ENCODE measurements at places on chromosomes 4 and X.
A peak's percentile ranks its signal among the peaks of the same experiment; 100 is the strongest.

GRCh38 chrX:103329991-103330390, at the start of gene TCEAL7:
Gene TCEAL7, plus strand, starts transcription at chrX:103330239. Its CDS starts 1,165 bp downstream, at chrX:103331404.
- peak; percentile 14 for DNase-seq

GRCh38 chrX:39928704-39929378, 168.9 kb downstream of the BCOR start:
- no peak for DNase-seq

DNA sequence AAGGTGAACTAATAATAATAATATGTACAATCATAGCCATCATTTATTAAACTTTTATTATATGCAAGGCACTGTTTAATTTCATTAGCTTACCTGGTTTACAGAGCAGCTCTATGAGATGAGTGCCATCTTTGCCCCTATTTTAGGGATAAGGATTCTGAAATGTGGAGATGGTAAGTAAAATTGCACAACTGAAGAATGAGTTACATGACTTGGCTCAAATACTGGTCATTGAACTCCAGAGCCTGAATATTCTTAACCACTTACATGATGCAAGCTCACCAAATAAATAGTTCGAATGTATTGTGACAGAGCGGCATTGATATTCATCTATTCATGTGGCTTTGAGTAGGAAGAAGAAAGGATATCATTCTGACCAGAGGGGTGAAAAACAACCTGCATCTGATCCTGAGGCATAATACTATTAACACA, 11.7 kb downstream of the ALB start:
- no peak for DNase-seq

GRCh38 chr4:150283689-150284088, 205.4 kb downstream of the DCLK2 start:
- no peak for DNase-seq

- peak; percentile 68 for DNase-seq
Measured at GRCh38 chr4:1309261-1310010, 19.7 kb downstream of the MAEA start.

GRCh38 chr4:101967697-101968346, 177.3 kb downstream of the BANK1 start:
- no peak for DNase-seq

- DNase-seq = no peak
Measured at GRCh38 chr4:51867689-51868448, 24.9 kb downstream of the DCUN1D4 start.
